ENCODE measurements at places on chromosomes 6 and 20. TPM values are rescaled to one million over a fixed set of nuclear protein-coding genes. Genes with fewer than 3 reads are reported as not detected.

DNA sequence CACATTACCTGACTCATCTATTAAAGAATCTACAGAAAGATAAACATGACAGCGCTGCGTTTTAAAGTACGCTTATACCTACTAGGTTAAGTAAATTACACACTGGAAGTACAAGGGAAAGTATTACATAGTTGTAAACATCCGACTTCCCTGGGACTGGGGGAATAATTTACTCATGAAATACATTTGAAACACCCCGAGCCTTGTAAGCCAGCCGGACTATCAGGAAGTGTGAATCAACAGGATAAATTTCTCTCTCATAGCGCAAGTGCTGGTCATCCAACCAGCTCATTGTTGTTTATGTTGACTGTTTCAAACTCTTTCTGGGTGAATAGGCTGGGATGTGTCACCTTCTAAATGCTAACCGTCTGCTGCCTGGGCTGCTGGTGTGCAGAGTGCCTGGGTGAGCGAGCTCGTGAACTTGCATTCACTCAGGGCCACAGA is 4.9 kb downstream of the BMP6 start:
- peaks cover 5% of the 10 kb centered on the region for H3K36me3 ChIP-seq
- peaks cover 81% of the 10 kb centered on the region for H3K27me3 ChIP-seq
- DNase-seq, result no peak
- peaks cover 13% of the 10 kb centered on the region for H3K4me1 ChIP-seq
- no peak overlapping the region for H3K27ac ChIP-seq

DNA sequence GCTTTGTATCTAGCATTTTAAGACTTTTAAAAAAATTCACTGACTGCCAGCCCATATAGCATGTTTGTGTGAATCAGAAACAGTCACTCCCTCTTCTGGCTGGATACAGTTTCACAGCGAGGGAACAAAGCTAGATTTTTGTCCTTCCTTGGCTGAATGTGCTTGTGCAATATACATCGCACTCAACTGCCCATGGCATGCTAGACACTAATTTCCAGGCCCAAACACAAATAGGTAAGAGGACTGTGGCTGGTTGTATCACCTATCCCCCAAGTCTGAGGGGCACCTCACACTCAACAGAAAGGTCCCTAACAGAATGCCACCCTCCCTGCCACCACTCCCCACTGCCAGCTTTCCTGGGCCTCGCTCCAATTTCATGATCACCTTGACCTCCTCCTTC is 16.2 kb upstream of the BLCAP start:
- no peak overlapping the region for H3K4me3 ChIP-seq
- H3K4me1 ChIP-seq, result peaks cover 2% of the 10 kb centered on the region
- no peak for DNase-seq
- peaks cover 23% of the 10 kb centered on the region for H3K27me3 ChIP-seq
- no peaks in the 10 kb centered on the region for H3K36me3 ChIP-seq

DNA sequence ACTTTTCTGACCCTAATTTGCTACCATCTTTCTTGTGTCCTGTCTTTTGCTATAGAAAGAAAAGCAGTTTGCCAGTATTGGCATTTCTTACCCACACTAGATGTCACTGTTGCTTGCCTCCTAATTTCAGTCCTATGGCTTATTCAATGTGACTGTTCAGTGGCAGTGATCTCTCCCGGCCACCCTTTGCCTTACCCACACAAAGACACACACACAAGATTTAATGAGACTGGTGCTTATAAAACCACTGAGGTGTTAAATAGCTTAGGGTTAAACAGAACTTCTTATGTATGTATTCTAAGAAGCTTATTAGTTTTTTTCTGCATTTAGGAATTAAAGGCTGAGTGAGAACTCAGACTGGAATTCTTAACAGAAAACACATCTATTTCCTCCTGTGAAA is 233.6 kb upstream of the ASCC3 start:
- H3K27ac ChIP-seq, result no peak overlapping the region
- H3K4me1 ChIP-seq, result no peaks in the 10 kb centered on the region
- no peaks in the 10 kb centered on the region for H3K36me3 ChIP-seq

GRCh38 chr6:52790861-52791260 is 12.8 kb downstream of the GSTA1 start:
- no peaks in the 10 kb centered on the region for H3K36me3 ChIP-seq
- peaks cover 35% of the 10 kb centered on the region for H3K27me3 ChIP-seq
- no peak overlapping the region for H3K27ac ChIP-seq
- DNase-seq, result no peak
- H3K4me3 ChIP-seq, result no peak overlapping the region
- H3K4me1 ChIP-seq, result no peaks in the 10 kb centered on the region

Gene STMND1
- total RNA-seq, result not detected

DNA sequence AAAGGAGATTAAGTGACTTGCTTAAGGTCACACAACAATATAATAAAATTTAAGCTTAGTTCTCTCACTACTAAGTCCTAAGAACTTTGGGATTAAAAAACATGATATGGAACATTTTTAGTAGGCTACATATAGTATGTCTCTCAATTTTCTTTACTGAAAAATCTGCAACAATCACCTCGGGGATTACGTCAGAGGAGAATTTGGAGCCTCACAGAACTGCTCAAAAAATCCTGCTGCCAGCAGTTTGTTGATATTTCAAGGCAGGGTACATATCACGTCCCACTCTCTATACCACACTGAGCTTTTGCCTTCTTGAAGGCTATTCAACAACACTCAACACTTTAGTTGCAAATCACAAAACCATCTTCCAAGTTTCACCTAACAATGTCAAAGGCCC is 561.6 kb upstream of the BTBD3 start:
- no peak overlapping the region for H3K27ac ChIP-seq
- DNase-seq, result no peak
- no peaks in the 10 kb centered on the region for H3K36me3 ChIP-seq
- H3K27me3 ChIP-seq, result no peaks in the 10 kb centered on the region
- H3K4me3 ChIP-seq, result no peak overlapping the region

Data from T-helper 17 cell (primary cell).